Stromal cell of bone marrow (primary cell): ENCODE measurements at places on chromosomes 4 and X.

DNA sequence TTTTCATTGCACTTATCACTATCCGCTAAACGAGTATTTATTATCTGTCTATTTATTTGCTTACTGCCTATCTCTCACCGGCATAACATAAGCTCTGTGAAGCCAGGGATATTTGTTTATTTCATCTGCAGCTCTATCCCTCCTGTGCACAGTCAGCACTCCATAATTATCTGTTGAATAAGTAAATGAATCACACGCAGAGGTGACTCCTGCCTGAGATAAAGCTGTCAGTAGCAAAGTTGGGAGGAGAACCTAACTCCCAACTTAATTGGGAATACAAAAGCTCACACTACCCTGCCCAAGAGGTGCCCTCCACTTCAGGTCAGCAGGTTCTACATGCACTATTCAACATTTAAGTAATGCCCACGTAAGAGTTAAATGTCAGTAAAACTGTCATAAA, 85.7 kb downstream of the CORIN start:
- DNase-seq = no peak

DNA sequence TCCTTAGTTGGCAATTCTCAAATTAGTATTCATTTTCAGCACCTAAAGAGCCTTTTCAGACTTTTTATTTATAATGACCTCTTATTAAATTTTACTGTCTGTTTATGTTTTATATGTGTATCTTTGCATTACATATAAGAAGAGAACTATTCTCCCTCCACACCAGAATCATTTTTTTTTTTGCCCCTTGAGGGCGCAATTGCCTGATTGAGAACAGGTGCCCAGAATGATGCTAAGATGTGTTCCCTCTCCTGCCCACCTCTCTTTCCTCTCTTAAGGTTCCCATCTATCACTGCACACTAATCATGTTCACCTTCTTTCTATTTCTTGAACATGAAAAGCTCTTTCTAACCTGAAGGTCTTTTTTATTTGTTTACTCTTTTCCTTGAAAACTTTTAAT, 44.2 kb upstream of the ADAM29 start:
- DNase-seq = no peak

GRCh38 chr4:83112678-83113428, 1.7 kb downstream of the PLAC8 start:
- DNase-seq = no peak

DNA sequence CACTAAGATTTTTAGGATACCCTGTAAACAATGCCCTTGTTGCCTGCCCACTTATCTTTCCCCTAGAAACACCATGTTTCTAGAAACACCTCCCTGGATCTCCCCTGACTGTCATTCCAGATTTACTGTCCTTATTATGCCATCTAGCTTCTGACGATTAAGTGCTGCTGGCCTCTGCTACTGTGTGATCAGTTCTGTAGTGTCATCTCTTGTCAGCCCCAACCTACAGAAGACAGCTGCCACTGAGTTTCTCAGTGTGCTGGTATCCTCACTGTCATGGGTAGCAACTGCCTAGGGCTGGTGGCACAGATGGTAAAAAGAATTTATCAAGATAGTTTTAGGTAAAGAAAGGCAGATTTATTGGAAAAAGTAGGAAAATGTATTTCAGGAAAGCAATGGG, 68.7 kb upstream of the WWC2 start:
- no peak for DNase-seq

DNA sequence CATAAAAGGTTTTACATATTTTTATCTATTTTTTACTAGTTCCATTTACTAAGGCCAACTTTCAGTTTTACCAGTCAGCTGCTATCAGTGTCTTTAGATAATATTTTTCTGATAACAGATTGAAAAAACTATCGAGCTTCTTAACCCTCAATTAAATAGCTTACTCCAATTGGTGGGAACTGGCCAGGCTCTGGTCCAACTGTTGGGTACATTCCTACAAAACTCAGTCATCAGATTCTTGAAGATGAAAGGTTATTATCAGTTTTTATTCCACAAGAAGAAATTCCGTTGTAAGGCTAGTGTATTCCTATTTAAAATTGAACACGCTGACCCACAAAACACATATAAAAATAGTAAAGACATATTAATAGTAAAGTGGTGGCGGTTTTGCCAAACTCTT, 346.2 kb downstream of the MAPK10 start:
- no peak for DNase-seq

DNA sequence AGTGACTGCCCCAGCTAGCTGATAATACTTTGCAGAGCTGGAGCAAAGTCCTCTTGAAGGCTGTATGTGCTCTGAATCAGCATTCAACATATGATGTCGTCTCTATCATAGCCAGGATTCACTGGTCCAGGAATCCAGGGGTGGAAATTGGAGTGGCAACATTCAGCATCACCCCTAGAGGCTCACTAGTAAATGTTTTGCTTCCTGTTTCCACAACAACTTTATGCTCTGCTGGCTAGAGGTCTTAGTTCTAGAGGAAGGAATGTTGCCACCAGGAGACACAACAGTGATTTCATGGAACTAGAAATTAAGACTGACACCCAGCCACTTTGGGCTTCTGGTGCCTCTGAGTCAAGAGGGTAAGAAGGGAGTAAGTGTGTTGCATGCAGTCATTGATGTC, 11.3 kb downstream of the MAGEA1 start:
- DNase-seq = no peak

- DNase-seq = no peak
Measured at GRCh38 chr4:3339577-3339976, 46.8 kb downstream of the RGS12 start.

DNA sequence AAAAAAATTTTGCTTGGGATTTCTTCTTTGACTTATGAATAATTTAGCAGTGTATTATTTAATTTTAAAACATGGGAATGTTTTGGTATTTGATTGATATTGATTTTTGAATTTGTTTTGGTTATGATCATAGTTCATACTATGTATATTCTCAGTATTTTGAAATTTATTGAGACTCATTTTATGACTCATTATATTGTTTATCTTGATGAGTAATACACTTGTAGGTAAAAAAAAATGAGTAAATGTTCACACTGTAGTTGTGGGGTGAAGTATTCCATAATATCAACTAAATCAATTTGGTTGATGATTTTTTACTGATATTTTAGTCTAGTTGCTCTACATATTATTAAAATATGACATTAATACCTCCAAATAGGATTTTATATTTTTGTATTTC, 1142.2 kb downstream of the ADGRL3 start:
- no peak for DNase-seq

DNA sequence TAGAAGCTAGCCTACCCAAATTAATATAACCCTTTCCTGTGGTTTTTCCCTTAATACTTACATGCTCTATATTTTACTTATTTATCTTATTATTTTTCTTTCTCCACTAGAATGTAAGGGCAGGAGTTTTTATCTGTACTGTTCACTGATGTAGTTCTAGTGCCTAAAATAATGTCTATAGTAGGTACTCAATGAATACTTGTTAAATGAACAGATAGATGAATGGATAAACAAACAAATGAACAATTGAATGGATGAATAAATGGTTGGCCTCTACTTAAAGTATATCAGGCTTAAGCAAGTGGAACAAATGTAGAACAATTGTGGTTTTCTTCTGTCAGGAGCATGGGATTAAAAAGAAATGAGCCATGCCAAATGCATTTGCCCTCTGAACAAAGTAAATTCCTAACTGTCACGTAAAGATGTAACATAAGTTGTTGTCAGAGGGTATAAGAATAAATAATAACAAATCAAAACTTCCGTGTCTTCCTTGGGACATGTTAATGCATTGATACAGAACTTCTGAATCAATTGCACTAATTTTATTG, 54.1 kb downstream of the SYTL5 start:
- DNase-seq = no peak

- DNase-seq = peak; percentile 28
Measured at GRCh38 chr4:149465955-149466354, 349.7 kb downstream of the IQCM start.

GRCh38 chr4:121720109-121720508, 23.3 kb upstream of the ANXA5 start:
- DNase-seq = no peak

- no peak for DNase-seq
Measured at GRCh38 chr4:61522312-61522711, 322.2 kb downstream of the ADGRL3 start.

DNA sequence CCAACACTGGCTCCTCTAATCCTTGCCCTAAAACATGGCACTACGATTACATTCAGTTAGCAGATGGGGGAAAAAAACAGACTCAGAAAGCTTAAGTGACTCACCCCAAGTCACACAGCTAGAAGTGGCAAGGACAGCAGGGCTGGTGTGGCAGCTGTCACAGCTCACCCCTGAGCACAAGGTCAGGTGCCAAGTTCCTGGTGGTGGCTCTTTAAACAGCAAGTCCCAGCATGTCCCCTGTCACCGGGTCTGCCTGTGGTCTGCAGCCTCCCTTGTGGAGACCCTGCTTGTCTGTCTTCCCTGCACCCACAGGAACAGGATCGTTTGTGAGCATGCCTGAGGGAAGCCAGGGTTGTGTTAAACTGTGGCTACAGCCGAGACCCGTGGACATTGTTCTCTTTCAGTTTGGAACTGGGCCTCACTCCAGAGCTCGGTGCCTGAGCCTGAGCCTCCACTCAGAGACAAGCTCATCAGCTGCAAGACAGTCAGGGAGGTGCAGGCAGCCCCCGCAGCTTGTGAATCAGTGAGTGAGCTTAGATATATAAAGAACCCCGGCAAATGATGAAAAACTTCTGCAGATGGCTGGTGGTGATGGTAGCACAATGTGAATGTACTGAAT, 260.8 kb downstream of the BCOR start:
- no peak for DNase-seq

DNA sequence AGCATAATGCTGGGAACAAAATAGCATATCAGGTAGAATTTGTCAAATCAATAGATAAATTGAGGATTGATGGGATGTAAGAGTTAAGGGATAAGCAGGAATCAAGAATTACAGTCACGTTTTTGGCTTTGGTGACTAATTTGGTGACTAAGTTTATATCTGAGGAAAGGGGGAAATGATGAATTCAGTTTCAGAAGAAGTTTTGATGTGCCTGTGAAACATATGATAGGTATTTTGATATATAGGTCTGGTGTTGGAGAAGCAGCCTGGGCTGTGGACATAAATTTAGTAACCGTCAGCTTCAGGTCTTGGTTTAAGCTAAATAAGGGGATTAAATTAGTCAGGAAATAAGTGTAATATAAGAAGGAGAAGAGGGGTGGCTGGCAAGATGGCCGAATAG, 79.0 kb upstream of the EDA2R start:
- DNase-seq = no peak

GRCh38 chr4:122614621-122615020, 6.2 kb downstream of the IL21 start:
- peak; percentile 30 for DNase-seq

DNA sequence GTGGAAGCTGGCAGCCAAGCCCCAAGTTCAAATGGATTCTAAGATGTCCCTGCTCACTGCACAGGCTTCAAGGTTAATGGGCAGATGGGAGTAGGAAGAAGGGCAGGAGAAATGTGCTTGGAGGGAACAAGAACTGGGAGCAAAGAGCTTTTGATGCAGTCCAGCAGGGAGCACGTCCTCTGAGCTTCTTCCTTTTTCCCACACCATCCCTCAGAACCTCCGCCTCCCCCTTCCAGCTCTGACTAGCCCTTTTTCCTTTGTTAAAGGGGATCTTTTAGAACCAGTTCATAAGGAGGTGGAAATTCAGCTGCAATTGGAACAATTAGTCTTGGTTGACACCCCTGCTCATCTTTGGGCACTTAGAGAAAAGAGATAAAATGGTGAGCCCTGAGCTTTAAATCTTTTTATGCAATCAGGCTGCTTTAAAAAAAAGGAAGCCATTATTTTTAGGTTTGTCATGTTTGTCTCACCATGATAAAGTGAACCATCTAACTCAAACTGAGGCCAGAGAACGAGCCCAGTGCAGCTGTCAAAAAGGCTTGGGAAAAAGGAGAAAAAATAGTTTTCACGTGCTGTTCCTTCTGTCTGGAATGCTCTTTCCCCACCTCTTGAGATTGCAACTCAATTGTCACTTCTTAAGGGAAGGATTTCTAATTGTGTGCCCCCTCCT, 135.8 kb upstream of the IL1RAPL2 start:
- DNase-seq = no peak

- DNase-seq = no peak
Measured at GRCh38 chrX:72475338-72475737, 97.3 kb downstream of the HDAC8 start.

DNA sequence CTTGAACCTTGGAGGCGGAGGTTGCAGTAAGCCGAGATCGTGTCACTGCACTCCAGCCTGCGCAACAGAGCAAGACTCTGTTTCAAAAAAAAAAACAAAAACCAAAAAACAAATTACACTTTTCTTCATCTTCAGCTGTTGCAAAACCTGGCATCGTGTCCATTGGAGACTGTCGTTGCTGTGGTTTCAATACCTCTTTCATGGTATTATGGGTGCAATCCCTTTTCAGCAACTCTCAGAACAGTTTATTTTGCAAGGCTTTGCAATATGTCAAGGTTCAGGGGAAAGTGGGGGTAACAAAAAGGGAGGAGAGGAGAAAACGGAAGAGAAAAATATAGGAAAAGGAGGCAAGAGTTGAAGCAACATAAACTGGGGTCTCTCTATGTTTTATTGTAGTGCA, 40.8 kb downstream of the ARSD start:
- DNase-seq = no peak

- no peak for DNase-seq
Measured at GRCh38 chr4:29853833-29854232, 866.3 kb upstream of the PCDH7 start.

DNA sequence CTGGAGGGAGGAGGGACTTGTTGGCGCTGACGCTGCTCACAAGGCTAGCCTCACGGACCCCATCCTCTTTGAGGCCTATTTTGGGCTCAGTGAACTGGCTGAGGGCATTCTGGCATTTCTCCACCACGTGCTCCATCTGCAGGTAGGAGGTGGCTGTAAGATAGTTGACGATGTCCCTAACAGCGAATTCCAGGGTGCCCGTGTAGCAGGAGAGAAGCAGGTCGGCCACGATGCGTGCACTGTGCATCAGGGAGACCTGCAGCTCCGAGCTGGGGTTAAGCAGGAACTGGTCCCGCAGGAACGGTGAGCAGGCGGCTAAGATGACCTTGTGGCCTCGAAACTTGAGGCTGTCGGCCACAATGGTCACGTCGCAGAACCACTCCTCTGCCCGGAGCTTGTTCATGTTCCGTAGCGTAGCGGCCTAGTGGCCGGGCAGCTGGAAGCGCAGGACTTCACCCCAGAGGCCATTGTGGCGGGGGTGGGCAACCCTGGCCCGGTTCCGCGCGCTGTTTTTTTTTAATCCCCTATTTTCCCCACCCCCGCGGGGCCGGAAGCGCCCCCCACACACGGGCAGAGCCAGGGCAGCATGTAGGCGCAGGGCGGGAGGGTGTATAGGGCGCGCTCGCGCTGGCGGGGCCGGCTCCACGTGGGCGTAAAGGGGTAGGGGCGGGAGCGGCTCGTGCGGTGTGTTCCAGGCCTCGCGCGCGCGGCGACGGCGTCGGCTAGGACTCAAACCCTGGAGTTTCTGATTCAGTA, 73.2 kb downstream of the UBE2K start:
- DNase-seq = no peak

- no peak for DNase-seq
Measured at GRCh38 chrX:112835019-112835418, 5.6 kb downstream of the AMOT start.
